Bladder microvascular endothelial cell (primary cell): ENCODE measurements at places on chromosomes 1 and 21. TPM values are rescaled to one million over a fixed set of nuclear protein-coding genes. Genes with fewer than 3 reads are reported as not detected.

CFAP410 gene
- 4.0 and 5.5 TPM in 2 replicates for total RNA-seq

PRDX6 gene
- 112 and 154 TPM in 2 replicates for total RNA-seq

CHAF1B gene
- total RNA-seq = 2.8 and 3.7 TPM in 2 replicates

SNX7 gene
- total RNA-seq = 28.6 and 35.6 TPM in 2 replicates

NUDT4B gene
- total RNA-seq = 17.8 and 36.6 TPM in 2 replicates

FMO4 gene
- total RNA-seq = 0.16 and 0.31 TPM in 2 replicates

OR6K6 gene
- not detected in 2 replicates for total RNA-seq

CAMK1G gene
- total RNA-seq = not detected in 2 replicates

NR1I3 gene
- total RNA-seq = not detected in 2 replicates

KTI12 gene
- 6.8 and 9.9 TPM in 2 replicates for total RNA-seq
